Stimulated activated CD4-positive, alpha-beta T cell treated with anti-CD3 and anti-CD28 coated beads, Interleukin-2, amount 100 ng/mL, for 48 hours (primary cell): ENCODE measurements at places on chromosomes 11 and 22.

- DNase-seq = no peak
These were observed 304.7 kb downstream of the NELL1 start for GRCh38 chr11:20973940-20974559.

- DNase-seq = no peak
These were observed 37.2 kb downstream of the CELSR1 start for GRCh38 chr22:46500201-46500600.

DNA sequence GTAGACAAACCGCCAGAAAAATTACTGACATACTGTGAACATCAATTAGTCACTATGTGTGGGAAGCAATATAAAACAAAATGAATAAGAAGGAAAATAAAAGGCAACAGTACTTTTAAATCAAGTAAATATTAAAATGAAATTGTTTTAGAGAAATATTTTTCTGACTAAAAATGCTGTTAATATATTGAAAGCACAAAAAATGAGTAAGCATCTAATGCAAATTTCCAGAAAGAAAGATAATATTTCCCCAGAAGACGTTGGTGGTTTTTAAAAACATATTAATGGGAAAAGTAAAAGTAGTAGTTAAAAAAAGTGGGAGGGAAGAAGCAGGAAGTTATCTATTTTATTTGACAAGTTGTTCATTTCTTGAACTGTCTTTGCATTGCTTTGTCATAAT lies 16.5 kb downstream of the XKR3 start:
- DNase-seq = no peak

- DNase-seq = no peak
These were observed 40.9 kb downstream of the RNF141 start for GRCh38 chr11:10499874-10500601.
